Activated T-helper 2 cell treated with anti-CD3 and anti-CD28 coated beads, Interferon-gamma antibody, Interleukin-2, Interleukin-4, amounts not matched to agents 10 μg/mL and 5 μg/mL and 100 μg/mL, durations not matched to agents 14 hours and 24 hours and 36 hours (primary cell): ENCODE measurements at places on chromosomes 2 and 18. TPM values are rescaled to one million over a fixed set of nuclear protein-coding genes. Genes with fewer than 3 reads are reported as not detected.

NYAP2 gene
- total RNA-seq = not detected in 2 replicates

TPRKB gene
- total RNA-seq = 31.9 and 36.0 TPM in 2 replicates

GRCh38 chr2:81853341-81853740 is 1548.8 kb upstream of the LRRTM1 start:
- no peak for DNase-seq

GRCh38 chr2:41695198-41696113 is 352.4 kb upstream of the PKDCC start:
- DNase-seq = no peak

GRCh38 chr18:48595703-48596218 is 56.9 kb downstream of the CTIF start:
- no peak for DNase-seq

GRCh38 chr2:179338681-179339080 is 74.0 kb upstream of the SESTD1 start:
- DNase-seq = no peak

- DNase-seq = no peak
Observed at GRCh38 chr2:108459441-108459840, 10.4 kb downstream of the GCC2 start.

DNA sequence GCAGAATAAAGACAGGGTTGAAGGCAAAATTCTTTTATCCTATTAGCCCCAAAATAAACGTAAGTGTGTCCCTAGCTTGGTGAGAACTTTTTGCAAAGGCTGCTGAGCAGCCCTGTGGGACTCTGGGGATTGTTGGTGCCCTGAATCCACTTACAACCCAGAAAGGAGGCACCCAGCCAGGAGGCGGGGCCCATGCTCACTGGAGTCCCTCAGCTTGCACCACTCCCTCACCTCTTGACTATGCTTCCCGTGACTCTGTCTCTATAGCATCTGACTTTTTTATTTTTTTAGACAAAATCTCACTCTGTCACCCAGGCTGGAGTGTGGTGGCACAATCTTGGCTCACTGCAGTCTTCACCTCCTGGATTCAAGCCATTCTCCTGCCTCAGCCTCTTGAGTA is 15.8 kb upstream of the COL6A3 start:
- DNase-seq = no peak

- DNase-seq = no peak
Observed at GRCh38 chr2:11667866-11668637, 1.9 kb downstream of the NTSR2 start.

- no peak for DNase-seq
Observed at GRCh38 chr2:59025157-59025757, 784.1 kb upstream of the FANCL start.

GRCh38 chr18:23634692-23635091 is 28.0 kb downstream of the ANKRD29 start:
- no peak for DNase-seq

DNA sequence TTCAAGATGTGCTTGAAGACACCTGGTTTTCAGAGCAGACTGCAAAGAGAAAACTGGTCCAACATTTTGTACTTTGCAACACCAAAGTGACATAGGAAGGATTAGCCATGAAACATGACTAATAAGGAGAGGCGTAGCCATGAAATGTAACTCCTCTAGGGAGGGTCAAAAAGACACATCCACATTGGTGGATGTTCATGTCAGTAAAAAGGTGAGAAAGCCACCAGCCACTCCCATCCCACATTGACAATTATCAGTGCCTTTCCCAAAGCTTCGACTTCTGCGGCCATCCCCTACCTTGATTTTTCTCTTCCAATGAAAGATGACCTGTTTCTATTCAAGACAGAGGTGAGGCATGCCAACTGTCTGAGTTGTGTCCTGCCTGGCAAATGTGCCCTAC is 223.2 kb downstream of the ALK start:
- no peak for DNase-seq

GRCh38 chr18:69402533-69402989 is 1.9 kb downstream of the DOK6 start:
- no peak for DNase-seq

GRCh38 chr2:214676421-214677089 is 132.9 kb downstream of the BARD1 start:
- DNase-seq = no peak

DNA sequence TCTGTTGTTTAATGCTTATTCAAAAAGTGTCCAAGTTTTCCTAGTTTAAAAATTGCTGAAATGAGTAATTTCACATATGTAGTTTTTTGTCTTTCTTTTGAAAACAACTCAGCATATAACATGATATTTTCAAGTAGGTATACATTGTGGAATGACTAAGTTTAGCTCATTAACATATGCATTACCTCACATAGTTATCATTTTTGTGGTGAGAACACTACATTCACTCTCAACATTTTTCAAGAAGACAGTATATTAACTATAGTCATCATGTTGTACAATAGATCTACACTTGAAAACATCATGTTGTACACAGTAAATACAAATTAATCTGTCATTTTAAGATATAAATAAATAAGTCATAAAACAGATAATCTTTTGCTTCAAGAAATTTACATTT is 340.0 kb downstream of the CCDC85A start:
- DNase-seq = no peak
